ENCODE measurements at places on chromosomes 2 and 18. TPM values are rescaled to one million over a fixed set of nuclear protein-coding genes. Genes with fewer than 3 reads are reported as not detected.

GRCh38 chr2:50754514-50754913 lies 277.4 kb downstream of the NRXN1 start:
- H3K27ac ChIP-seq: no peak overlapping the region
- DNase-seq: no peak
- no peaks in the 10 kb centered on the region for H3K27me3 ChIP-seq
- no peaks in the 10 kb centered on the region for H3K36me3 ChIP-seq

GRCh38 chr2:231795525-231796327 lies 9.5 kb downstream of the COPS7B start:
- DNase-seq: no peak
- H3K27ac ChIP-seq: no peak overlapping the region
- H3K36me3 ChIP-seq: peaks cover 37% of the 10 kb centered on the region

GRCh38 chr18:57940166-57940660 lies 103.8 kb upstream of the NEDD4L start:
- no peaks in the 10 kb centered on the region for H3K4me1 ChIP-seq
- DNase-seq: no peak
- no peak overlapping the region for H3K27ac ChIP-seq
- no peaks in the 10 kb centered on the region for H3K27me3 ChIP-seq
- H3K4me3 ChIP-seq: no peak overlapping the region
- H3K36me3 ChIP-seq: no peaks in the 10 kb centered on the region

DNA sequence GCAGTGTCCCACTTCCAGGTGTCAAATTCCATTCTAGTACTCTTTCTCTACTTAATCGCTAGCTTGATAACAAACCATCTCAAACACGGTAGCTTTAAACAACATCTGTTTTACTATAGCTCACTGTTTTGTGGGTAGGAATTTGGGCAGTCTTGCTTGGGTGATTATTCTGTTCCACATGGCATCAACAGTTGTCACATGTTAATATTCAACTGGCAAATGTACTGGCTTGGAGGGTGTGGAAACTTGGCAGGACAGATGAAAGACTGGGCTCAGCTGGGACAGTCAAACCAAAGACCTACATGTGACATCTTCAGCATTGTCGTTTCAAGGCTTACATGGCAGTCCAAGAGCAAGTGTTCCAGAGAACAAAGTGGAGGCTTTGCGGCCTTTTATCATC lies 241.8 kb downstream of the PTH2R start:
- H3K27me3 ChIP-seq: no peaks in the 10 kb centered on the region
- H3K36me3 ChIP-seq: no peaks in the 10 kb centered on the region
- no peak overlapping the region for H3K4me3 ChIP-seq
- H3K27ac ChIP-seq: no peak overlapping the region
- H3K4me1 ChIP-seq: no peaks in the 10 kb centered on the region

DNA sequence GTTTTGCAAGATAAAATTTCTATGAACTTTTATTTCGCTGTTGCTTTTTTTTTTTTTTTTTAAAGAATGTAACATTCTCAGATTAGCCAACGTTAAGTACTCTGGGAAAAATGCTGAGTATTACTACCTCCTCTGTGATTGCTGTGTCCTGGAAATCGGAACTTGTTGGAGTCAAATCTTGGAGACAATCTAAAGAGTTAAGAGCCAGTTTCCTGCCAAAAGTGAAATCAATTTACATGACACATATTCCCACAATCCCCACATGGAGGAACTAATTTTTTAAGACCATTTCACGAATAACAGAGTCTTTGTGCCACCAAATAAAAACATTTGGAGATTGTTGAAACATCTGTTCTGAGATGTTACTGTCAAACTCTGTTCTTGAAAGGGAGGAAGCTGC lies 127.8 kb downstream of the MEP1B start:
- H3K27ac ChIP-seq: peak overlapping the region; percentile 8
- H3K4me3 ChIP-seq: peak overlapping the region; percentile 18
- H3K4me1 ChIP-seq: peaks cover 26% of the 10 kb centered on the region
- no peak for DNase-seq

DNA sequence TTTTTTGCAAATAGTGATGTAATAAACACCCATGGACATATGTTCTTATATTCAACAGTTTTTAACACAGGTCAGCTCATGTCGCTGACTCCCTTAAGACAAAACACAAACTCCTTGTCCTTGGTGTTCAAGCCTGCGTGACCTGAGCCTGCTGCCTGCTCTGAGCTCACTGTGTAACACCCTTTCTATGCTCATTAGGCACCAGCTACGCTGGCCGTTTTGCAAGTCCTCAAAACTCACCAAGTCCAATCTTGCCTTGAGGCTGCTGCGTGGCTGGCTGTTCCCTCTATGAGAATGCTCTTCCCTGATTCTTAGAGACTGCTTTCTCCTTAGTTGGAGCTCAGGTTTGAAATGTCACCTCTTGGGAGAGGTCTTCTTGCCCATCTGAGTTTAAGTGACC lies 100.5 kb upstream of the GLI2 start:
- no peaks in the 10 kb centered on the region for H3K27me3 ChIP-seq
- H3K4me1 ChIP-seq: peaks cover 11% of the 10 kb centered on the region
- no peaks in the 10 kb centered on the region for H3K36me3 ChIP-seq
- no peak overlapping the region for H3K4me3 ChIP-seq
- H3K27ac ChIP-seq: no peak overlapping the region

DNA sequence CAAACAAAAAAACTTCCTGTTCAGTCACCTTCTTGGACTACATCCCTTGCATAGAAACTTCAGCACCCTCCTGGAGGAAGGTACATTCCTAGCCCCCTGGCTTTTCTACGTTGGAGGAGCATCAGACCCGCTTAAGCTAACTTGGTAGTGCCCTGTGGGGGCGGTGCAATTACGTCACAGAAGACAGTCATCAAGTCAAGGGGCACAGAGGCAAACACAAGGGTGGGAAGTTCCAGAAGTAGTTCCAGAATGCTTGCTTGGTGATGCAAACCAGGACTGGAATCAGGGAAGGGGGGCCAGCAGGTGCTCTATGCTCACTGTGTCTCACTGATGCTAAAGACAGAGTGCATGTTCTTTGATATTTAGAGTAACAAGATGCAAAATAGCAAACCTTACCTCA lies 15.2 kb upstream of the AGFG1 start:
- H3K4me3 ChIP-seq: no peak overlapping the region
- H3K27me3 ChIP-seq: no peaks in the 10 kb centered on the region
- peaks cover 10% of the 10 kb centered on the region for H3K4me1 ChIP-seq
- no peak for DNase-seq
- no peaks in the 10 kb centered on the region for H3K36me3 ChIP-seq

DNA sequence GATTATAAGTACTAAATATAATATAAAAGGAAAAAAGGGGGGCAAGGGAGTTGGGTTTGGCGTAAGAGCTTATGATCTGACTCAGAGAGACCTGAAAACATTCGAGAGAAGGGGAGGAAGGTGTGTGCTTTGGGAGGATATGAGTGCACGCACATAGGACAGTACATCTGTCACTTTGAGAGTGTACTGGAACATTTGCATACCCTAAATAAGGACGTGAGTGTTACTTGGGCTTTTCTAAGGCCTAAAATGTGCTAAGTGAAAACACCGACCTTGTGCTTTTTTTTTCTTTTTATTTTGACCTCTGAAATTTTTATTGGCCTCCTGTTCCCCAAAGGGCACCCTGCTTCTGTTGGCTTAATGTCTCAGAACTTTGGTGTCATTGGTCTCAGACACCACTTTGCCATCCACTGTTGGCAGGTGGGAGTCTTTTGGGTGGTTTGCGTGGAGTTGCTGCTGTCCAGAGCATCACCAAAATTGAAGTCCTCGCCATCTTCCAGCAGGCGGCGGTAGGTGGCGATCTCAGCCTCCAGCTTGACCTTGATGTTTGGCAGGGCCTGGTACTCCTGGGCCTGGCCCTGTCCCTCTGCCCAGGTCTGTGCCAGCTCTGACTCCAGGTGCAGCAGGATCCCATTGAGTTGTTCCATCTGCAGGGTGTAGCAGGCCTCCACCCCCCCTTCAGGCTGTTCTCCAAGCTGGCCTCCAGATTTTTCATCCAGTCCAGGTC lies 57.7 kb downstream of the CD28 start:
- no peaks in the 10 kb centered on the region for H3K36me3 ChIP-seq
- no peaks in the 10 kb centered on the region for H3K4me1 ChIP-seq
- H3K27me3 ChIP-seq: no peaks in the 10 kb centered on the region
- no peak for DNase-seq

GRCh38 chr2:111884592-111884964 lies 585 bp upstream of the ANAPC1 start:
- DNase-seq: no peak
- H3K27me3 ChIP-seq: no peaks in the 10 kb centered on the region
- H3K4me3 ChIP-seq: peak overlapping the region; percentile 99
- H3K4me1 ChIP-seq: peaks cover 14% of the 10 kb centered on the region

- H3K36me3 ChIP-seq: no peaks in the 10 kb centered on the region
- H3K27me3 ChIP-seq: no peaks in the 10 kb centered on the region
- no peak overlapping the region for H3K4me3 ChIP-seq
- peak overlapping the region; percentile 72 for H3K27ac ChIP-seq
- no peak for DNase-seq
Measured at GRCh38 chr2:190636361-190636760, 12.5 kb upstream of the NAB1 start.

DNA sequence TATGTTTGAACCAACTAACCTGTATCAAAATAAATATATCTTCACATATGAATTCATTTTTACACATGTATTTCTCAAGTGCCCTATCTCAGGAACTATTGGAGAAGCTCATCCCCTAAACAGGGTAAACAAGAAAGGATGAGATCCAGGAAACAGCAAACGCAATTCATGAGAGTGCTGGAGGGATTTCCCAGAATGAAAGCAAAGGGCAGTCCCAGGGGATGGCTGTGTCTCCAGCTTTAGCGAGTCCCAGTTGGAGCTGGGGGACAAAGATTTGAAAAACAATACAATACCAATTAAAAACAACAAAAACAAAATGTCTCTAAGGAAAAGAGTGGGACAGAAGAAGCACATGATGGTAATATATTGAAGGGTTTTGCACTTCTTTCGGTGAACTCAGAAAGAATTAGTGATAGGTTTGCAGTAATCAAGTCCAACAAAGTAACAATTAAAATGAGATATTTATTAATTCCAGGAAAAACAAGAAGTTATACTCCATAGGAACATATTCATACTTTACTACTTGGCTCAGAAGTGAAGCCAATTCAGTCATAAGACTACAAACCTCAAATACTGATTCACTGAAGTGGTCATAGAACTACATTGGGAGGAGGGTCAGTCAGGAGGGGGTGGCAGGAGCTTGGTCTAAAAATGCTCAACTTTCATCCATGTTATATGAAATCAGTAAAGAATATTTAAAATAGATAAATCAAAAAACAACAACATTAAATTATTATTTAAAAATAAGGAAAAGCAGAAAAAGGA lies 73.1 kb upstream of the PDE1A start:
- no peak overlapping the region for H3K4me3 ChIP-seq
- H3K27me3 ChIP-seq: no peaks in the 10 kb centered on the region
- no peaks in the 10 kb centered on the region for H3K36me3 ChIP-seq
- H3K4me1 ChIP-seq: no peaks in the 10 kb centered on the region
- H3K27ac ChIP-seq: no peak overlapping the region
- no peak for DNase-seq

DNA sequence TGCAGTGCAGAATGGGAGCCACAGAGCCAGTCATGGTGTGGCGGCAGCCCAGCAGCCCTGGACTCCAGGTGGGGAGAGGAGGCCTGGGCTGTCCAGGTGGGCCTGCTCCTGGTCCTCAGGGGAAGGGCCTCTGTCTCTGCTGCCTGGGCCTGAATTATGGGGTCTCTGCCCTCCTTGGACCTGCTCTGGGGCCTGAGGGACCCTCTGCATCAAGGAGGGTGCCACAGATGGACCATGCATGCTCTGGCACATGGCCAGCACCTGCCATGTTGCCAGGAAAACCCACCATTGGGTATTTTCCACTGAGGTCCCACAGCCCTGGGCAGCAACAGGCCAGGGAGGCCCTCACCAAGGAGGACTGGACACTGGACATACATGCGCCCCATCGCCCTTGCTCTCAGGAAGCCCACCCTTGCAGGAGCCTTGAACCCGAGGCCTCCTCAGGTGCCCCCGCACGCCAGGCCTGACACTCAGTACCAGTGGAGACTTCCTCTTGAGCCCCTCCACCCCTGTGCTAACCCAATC lies 107.1 kb downstream of the NDUFA10 start:
- no peak overlapping the region for H3K27ac ChIP-seq
- H3K36me3 ChIP-seq: no peaks in the 10 kb centered on the region

- peak overlapping the region; percentile 7 for H3K4me3 ChIP-seq
- H3K36me3 ChIP-seq: no peaks in the 10 kb centered on the region
- peaks cover 14% of the 10 kb centered on the region for H3K4me1 ChIP-seq
- DNase-seq: no peak
- H3K27ac ChIP-seq: no peak overlapping the region
Measured at GRCh38 chr18:75009878-75010277, 199.1 kb downstream of the PTGR3 start.

Gene FHOD3
- 24.9 TPM for total RNA-seq

Gene IL1RL1
- 32.8 TPM for total RNA-seq

Gene HOXD10
- not detected for total RNA-seq

Gene AQP12A
- not detected for total RNA-seq

Gene RAB6C
- not detected for total RNA-seq

Gene NOSTRIN
- total RNA-seq: 5.3 TPM

Gene GCKR
- total RNA-seq: 1.8 TPM
